ENCODE measurements at places on chromosomes 2 and 18.
A peak's percentile ranks its signal among the peaks of the same experiment; 100 is the strongest.

DNA sequence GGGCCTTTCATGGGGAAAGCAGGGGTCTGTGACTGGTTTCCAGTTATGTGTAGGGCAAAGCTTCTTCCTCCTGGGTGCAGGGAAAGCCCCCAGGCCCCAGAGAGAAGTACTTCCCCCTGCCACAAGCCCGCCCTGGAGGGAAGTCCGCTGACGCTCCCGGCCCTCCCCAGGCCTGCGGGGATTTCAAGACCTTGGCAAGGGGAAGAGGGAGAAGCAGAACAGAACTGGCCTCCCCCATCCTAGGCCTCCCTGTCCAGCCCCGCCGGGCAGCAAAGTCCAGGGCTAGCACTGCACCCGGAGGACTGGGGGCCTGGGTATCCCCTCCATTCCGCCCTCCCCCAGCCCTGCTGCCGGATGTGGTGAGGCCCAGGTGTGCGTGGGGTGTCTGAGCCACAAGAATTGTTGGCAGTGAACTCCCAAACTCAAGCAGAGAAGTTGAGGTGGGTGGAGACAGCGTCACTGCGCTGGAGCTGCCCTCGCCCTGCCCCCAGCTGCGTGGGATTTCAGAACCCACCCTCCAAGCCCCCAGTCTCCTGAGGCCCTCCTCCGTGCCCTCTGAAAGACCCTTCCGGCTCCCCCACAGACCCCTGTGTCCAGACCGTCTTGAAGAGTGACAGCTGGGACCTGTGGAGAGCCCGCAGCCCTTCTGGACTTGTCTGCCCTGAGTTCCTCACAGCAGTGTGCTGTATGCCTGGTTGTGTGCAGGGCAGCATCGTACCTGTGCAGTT is 1.1 kb upstream of the DUSP2 start:
- peak; percentile 76 for DNase-seq

- peak; percentile 59 for DNase-seq
These were observed 126.6 kb upstream of the PPP1CB start for GRCh38 chr2:28624793-28625701.

- no peak for DNase-seq
These were observed 186.8 kb upstream of the DLGAP1 start for GRCh38 chr18:4641771-4642368.

- DNase-seq, result no peak
These were observed 15.0 kb upstream of the METTL21A start for GRCh38 chr2:207640160-207640559.

GRCh38 chr2:201070948-201071478 is 458 bp downstream of the HYCC2 start:
- peak; percentile 45 for DNase-seq

GRCh38 chr2:11129598-11130449 is 25.4 kb upstream of the SLC66A3 start:
- DNase-seq, result peak; percentile 36

- DNase-seq, result no peak
These were observed 205.3 kb downstream of the ANAPC1 start for GRCh38 chr2:111678651-111679050.

DNA sequence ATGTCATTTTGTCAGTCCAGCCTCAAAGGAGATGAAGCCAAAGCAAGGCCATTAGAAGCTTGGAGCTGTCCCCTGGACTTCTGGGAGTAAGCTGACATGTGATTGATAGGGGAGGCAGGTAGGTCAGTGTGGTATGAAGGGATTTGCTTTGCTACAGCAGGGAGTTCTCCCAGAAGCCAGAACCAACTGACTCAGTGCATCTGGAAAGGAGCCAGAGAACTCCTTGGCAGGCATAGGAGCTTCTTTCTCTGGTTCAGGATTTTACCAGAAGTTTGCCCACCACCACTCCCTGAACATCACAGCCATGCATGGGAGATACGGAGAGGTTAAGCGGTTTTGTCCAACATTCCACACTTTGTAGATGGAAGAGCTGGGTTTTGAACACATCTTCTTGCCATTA is 24.5 kb upstream of the KCNE4 start:
- DNase-seq, result no peak

DNA sequence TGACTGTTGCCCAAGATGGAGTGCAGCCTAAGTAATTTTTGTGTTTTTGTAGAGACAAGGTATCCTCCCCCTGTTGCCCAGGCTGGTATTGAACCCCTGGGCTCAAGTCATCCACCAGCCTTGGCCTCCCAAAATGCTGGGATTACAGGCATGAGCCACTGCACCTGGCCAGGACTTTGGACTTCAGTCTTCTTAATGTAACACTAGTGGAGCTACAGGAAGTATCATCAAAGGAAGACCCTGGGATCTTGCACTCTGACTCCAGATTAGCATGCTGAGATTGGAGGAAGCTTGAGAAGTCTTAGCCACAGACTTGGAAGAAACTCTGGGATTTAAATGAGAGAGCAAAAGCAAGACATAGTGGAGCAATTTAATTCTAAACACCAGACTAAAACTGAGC is 37.8 kb upstream of the RNF125 start:
- DNase-seq, result no peak

All from Kasumi-1 (cell line).